ENCODE measurements at places on chromosomes 1 and 21.
A peak's percentile ranks its signal among the peaks of the same experiment; 100 is the strongest.

GRCh38 chr1:37425221-37425620 lies 49.2 kb upstream of the ZC3H12A start:
- DNase-seq, result no peak

- peak; percentile 34 for DNase-seq
These were observed 11.2 kb upstream of the C2CD2 start for GRCh38 chr21:41965045-41965444.

DNA sequence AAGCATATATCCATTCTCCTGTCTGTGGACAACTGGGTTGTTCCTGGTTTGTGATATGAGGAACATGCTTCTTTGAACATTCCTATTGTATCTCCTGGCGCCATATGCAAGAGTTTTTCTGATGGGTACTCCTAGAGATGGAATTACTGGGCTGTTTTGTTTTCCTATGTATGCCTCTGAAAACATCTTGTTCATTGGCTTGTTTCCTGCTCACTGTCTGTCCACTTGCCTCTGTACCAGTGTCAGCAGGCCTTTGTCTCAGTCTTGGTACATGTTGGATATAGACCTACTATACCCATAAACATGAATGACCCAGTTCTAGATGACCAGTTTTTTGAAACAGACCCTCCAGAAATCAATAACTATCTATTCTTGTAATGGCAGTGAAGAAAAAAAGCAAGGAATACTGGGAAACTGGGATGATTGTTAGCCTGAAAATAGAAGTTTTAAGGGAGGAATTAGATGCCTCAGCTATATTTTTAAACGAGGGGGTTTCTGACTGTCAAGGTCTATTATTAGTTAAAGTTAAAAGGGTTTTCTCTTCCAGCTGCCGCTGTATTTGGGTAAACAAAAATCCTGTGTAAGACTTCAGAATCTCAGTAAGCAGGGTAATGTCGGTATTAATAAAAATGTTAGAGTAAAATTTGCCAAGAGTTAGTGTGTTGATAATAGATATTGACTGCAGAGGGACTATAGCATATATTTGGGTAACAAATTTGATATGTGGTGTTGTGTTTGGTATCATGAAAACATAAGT lies 103.6 kb downstream of the RYR2 start:
- DNase-seq, result no peak

DNA sequence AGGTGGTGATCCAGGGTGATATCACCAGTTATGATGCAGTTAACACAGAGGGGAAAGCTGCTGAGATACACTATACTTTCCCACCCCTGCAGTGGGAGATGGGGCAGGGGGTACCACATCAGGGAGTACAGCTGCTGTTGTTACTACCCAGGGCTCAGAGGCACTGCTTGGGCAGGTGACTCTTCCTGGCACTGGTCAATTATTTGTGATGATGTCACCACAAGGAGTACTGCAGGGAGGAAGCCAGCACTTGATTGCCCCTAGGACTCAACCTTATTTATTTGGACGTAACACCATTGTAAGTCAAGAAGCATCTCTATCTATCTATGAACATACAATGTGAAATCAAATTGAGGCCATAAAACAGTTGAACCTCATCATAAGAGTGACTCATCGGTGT lies 10.1 kb downstream of the IFNAR1 start:
- DNase-seq, result no peak

GRCh38 chr1:185257950-185258208 lies 59.2 kb downstream of the IVNS1ABP start:
- DNase-seq, result no peak

DNA sequence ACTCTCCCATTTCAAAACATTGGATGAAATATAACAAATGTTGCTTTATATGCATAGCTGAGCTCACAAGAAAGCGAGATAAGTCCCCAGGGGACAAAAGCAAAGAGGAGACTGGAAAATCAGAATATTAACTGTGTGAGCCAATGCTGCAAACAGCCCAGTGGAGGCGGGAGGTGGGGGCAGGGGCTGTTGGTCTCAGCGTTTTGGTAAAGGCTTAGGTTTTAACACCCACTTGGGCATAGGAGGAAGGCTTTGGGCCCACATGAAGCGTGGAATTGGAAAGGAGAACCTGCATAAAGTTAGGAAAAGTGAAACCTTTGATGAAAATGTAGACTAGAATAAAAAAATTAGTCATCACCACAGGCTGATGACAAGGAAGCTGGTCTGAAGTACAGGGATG lies 30.2 kb upstream of the SMIM12 start:
- DNase-seq, result no peak

DNA sequence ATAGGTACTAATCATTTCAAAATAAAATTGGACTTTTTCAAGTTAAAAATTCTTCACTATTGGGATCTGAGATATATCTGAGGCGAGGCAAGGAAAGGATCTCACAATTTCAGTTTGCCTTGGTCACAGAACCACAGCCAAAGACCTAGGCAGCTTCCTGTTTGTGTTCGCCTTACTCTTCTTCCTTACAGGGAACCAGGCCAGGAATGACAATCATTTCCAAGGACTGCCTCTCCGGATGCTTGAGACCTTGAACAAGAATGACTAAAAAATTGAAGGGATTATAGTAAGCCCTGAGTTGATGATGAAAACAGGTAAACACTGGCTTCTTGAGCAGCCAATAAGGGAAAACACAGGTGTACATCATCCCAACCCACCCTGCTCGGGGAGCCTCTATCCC lies 35.2 kb upstream of the SERBP1 start:
- DNase-seq, result no peak

DNA sequence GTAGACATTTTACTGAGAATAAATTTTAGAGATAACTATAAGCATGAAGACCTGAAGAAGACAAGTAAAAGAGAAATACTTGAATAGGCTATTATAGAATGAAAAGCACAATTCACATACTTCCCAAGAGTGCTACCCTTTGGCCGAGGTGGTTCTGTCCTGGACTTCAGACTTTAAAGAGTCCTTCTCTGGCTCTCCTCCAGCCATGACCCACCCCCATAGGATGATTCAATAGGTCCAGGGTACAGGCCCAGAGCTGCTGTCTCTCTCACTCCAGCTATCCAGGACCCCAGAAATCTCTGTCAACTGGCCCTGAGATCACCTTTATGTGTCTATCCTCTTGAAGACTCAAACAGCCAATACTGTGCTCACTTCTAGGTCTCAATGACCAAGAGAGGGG lies 1.3 kb upstream of the SMCP start:
- DNase-seq, result no peak

- DNase-seq, result no peak
These were observed 50.6 kb downstream of the L1TD1 start for GRCh38 chr1:62245201-62245600.

- no peak for DNase-seq
These were observed 78.9 kb downstream of the RAP1GAP start for GRCh38 chr1:21590126-21590880.

GRCh38 chr1:109818271-109818987 lies 54.7 kb upstream of the EPS8L3 start:
- no peak for DNase-seq

- no peak for DNase-seq
These were observed 93.0 kb downstream of the ATP6V1G3 start for GRCh38 chr1:198447468-198447867.

DNA sequence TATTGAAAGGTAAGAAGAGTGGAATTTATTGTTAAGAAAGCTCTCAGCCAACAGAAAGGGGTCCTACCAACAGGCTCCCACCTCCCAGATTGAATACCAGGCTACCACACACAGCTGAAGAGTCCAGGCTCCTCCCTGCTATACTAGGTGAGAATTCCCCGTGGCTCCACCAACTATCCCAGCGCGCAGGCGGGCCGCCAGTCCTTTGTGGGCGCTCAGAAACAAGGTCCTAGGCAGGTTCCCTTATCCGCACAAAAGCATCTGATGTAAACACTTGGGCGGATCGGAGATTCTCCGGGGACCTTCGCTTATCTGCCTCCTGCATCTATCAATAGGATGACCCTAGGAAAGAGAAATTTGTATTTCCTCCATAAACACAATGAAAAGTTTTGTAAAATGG lies 423.9 kb upstream of the ADGRL4 start:
- no peak for DNase-seq

- no peak for DNase-seq
These were observed 165.1 kb downstream of the SLC45A1 start for GRCh38 chr1:8482979-8483381.

DNA sequence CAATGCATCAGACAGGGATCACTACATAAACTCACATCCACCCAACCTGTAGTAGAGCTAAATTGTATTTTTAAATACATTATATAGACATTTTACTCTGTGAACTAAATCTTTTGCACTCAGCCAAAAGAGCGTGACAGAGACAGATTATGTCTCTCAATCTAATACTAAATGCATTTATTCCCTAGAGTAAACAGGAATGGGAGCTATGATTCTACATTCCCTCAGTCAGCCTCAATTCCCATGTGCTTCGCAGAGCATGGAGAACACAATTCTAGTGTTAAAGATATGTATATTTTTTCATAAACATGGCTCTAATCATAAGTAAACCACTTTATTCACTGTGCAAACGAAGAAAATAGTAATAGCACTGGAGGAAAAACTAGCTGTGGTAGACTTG lies 16.5 kb downstream of the PIGK start:
- DNase-seq, result no peak

DNA sequence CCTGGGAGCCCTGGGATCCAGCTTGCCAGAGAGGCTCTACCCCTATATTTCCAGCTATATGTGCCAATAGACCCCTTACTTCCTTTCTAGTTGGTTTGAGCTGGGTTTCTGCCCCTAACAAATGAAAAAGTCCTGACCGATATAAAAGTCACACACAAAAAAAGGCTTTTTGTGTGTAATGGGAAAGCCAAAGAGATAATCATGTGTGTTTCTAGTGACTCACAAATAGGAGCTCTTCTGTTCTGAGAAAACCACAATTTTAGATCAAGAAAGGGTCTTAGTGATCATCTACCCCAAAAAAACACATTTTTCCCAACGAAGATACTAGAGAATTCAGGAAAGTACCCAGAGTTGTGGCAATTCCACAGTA lies 23.0 kb upstream of the PLEKHA6 start:
- no peak for DNase-seq

DNA sequence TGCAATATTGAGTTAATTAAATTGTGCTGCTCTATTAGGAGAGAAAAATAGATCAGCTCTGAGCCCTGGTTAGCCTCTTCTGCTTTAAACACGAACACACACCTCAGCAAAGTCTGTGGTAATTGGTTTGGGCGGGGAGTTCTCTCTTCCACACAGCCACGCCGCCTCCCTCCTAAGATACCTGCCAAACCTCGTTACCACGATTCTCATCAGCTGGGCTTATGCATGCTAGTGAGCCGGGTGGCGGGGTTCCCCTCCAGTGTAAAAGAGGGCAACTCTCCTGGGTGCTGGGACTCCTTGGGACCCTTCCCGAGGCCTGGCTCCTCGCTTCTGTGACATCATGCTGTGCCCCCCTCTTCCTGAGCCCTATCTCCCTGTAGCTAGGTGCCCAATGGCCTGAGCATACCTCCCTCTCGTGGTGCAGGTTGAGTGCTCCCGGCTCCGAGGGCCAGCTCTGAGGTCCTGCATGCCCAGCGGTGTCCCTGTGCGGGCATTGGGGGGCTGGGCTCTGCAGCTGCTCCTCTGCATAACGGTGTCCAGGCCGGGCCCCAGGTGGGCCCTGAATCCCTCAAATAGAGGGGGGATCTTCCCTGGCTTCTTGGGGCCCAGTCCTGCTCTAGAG lies 182.9 kb downstream of the PRDM16 start:
- no peak for DNase-seq

GRCh38 chr1:204514828-204515227 lies 1.4 kb upstream of the MDM4 start:
- DNase-seq, result no peak

- DNase-seq, result no peak
These were observed 23.7 kb upstream of the KCNE2 start for GRCh38 chr21:34340061-34340460.

DNA sequence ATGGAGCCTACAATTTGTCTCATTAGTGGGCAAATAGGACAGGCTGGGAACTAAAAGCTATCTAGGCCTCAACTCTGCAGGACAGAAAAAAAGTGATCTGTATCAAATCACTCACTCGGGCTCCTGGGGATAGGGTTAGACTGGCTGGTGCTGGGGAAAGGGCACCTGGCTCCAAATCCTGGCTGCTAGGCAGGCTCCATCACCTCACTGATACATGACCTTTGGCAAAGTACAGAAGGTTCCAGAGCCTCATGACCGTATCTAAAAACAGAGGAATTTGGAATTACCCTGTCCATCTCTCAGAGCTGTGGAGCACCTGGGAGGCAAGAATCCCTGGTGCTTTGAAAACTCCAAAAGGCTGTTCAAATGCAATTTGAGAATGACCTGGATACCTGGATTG lies 51.7 kb downstream of the SUSD4 start:
- no peak for DNase-seq

- DNase-seq, result peak; percentile 70
These were observed at the start of gene CELSR2 for GRCh38 chr1:109248797-109249629. TSS of gene CELSR2 (plus strand) at chr1:109249539. CDS start at chr1:109250080, 541 bp downstream.

- no peak for DNase-seq
These were observed 89.0 kb downstream of the PSMG1 start for GRCh38 chr21:39094087-39094780.

DNA sequence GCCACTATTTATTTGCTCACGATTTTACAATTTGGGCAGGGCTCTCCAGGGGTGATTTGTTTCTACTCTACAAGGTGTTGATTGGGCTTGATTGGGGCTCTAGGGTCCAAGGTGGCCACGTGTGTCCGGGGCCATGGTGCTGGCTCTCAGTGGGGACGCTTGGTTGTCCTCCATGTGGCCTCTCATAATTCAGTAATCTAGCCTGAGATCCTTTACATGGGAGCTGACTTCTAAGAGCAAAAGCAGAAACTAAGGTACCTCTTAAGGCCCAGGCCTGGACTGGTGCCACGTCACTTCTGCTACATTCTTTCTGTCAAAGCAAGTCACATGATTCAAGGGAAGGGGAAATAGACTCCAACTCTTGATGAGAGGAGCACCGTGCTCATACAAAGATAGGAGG lies 8.1 kb upstream of the PSRC1 start:
- peak; percentile 37 for DNase-seq

- peak; percentile 49 for DNase-seq
These were observed 3.8 kb downstream of the GFI1 start for GRCh38 chr1:92482665-92483609.

DNA sequence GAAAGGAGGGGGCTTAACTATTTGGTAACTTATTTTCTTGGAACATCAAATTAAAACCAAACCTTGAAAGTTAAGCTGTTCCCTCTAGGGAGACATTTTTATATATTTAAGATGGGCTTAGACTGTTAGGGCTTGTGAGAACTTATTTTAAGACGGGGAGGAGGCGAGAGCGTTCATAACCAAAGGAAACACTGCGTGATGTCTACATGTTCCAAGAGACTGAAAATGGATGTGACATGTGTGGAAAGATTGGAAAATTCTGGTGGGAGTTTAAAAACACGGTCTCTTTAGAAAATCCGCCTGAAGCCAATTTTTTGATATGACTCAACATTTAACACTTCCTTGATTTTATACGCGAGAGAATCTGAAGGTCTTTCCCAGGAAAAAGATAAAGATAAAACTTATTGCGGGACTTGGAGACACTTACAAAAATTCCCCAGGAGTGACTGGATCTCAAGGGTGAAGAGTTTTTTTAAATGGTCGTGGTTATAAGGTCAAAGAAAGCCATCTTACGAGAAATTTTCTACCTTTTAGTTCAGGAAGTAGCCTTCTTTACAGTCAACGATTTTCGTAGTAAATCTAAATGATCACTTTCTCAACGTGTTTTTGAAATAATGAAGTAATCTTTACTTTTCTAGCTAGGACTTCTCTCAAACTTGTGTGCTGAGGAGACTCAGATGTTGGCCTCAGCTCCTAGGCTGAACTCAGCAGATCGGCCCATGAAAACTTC lies 828 bp downstream of the PNRC2 start:
- DNase-seq, result no peak

Data from B cell (primary cell).